ENCODE measurements at places on chromosomes 2 and 18.

DNA sequence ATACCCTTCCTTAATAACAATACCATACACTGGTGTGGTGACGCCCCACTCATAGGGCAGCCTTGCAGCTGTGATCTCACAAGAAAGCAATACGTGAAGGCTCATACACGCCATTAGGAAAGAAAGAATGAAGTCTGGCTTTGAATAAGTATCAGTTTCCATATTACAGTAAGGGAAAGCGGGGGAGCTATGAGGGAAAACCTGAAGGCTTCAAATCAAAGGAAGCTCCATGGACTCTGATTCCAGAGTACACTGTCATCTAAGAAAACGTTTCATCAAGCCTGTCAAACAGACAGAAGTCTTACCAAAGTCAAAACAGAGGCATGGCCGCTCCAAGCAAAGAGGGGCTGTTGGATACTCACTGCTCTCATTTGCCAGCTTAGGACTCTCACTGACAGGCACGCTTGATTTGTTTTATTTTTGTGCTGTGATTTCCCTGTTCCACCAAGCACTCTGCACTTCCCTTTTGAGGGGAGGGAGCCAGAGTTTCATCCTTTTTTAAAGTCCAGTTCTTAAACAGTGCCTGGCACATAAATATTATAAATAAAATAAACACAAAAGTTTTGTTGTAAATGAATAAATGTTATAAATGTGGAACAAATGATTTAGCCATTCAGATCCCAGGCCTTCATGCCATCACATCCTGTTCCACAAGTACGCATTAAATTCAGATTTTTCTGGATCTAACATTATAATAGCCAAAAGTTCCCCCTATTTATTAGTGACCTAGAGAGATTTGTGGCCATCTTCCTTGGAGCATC is 221.2 kb downstream of the PIEZO2 start:
- DNase-seq = no peak

DNA sequence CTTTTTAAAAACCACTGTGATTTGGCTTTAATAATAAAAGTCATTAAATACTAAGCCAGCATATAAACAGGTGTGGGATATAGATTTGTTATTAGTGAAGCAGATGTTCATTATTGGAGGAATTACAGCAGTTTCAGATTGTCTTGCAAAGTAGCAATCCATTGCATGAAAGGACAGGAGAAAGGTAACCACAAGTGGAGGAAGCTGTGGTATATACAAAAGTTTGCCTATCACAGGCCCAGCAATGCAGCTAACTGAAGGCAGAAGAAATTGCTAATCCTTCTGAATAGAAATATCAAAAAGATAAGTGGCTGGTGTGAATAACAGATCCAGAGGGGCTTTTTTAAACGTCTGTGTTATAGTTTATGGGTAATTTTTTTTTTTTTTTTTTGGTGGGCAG is 199.4 kb downstream of the ZNF385B start:
- no peak for DNase-seq

- DNase-seq = no peak
These were observed 302.7 kb upstream of the ZC3H15 start for GRCh38 chr2:186183406-186183805.

- peak; percentile 8 for DNase-seq
These were observed 56.7 kb downstream of the ABCB11 start for GRCh38 chr2:168974428-168974827.

- DNase-seq = no peak
These were observed 128.7 kb downstream of the TPO start for GRCh38 chr2:1541819-1542475.

DNA sequence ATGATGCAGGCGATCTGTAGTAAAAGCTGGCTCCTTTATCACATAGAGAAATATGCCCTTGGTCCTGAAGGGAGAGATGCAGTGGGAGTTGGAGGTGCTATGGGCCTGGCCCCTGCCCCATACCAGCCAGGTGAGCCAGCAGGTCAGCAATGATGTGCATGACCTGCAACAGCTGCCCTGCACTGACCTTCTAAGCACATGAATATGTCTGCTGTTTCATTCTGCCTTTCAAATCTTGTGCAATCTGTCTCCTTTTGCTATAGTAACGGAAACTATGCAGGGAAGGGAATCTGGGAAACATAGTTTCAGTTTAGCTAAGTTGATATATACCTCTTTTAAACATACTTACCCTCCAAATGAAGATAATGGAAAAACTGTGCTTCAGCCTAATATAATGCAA is 235.2 kb downstream of the TDRD15 start:
- no peak for DNase-seq

- no peak for DNase-seq
These were observed 37.1 kb downstream of the EVA1A start for GRCh38 chr2:75523313-75524275.

GRCh38 chr18:68449292-68449691 is 265.6 kb downstream of the TMX3 start:
- no peak for DNase-seq

GRCh38 chr2:172672114-172672513 is 63.5 kb upstream of the RAPGEF4 start:
- DNase-seq = no peak

DNA sequence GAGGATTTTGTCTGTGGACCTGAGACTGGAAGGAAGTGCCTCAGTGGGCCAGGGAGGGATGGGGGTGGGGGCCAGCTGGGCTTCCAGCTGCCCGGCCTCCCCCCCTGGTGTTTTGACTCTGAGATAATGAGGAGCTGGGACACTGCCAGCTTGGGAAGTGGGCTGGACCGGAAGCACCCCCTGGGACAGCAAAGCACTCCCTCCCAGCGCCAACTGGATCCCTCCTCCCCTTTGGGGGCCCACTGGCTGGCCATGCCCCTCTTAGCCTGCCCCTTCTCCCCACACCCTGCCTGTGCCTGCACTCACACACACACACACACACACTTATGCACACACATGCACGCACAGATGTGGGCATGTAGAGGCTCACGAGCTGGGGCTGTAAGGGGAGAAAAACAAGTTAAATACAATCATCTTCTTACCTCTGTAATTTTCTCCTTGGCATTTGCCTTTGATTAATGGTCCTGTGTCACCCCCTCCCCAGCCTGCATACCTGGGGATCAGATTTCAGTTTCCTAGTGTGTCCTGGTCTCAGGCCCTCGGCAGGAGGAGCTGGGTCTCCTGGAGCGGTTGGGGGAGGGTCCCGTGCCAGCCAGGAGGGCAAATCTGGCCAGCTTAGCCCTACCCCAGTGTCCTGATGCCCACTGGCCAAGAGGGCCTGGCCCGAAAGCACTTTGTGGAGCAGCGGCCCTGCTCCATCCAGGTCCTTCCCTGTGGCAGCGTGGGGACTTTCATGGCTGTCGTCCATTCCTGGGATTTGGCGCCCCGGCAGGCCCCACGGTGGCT is 3.6 kb downstream of the ITM2C start:
- peak; percentile 73 for DNase-seq

- DNase-seq = peak; percentile 96
These were observed 47.0 kb downstream of the TNFRSF11A start for GRCh38 chr18:62372156-62372555.

- no peak for DNase-seq
These were observed 15.6 kb downstream of the RPRD1A start for GRCh38 chr18:36051760-36052159.

DNA sequence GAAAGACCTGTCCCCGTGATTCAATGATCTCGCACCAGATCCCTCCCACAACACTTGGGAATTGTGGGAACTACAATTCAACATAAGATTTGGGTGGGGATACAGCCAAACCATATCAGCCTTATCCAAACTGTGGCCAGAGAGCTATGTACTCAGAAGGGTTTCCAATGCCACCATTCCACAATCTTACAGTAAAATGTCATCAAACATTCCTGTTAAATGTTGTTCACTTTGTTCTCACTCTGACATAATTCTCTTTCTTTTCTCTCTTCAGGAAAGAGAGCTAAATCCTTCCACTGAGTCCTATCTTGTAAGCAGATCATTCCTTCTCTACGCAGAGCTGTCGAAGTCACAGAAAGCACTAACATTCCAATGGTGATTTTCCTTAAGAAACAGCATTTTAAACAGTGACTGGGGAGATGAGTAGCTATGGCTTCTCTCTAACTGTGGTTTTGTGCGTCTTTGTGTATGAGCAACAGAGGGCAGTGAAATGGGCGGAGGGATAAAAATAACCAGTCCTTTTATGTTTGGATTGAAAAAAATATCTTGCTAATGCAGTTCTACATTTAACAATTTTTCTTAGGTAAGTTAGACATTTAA is 684.7 kb downstream of the EPHA4 start:
- DNase-seq = no peak

GRCh38 chr2:42425697-42426096 is 64.7 kb upstream of the COX7A2L start:
- DNase-seq = no peak

- no peak for DNase-seq
These were observed 579 bp downstream of the STAT4 start for GRCh38 chr2:191150230-191150599.

- DNase-seq = no peak
These were observed 18.0 kb upstream of the TUBB6 start for GRCh38 chr18:12290086-12290485.

- no peak for DNase-seq
These were observed 125.5 kb downstream of the LOXHD1 start for GRCh38 chr18:46531482-46531881.

GRCh38 chr18:76801567-76802505 is 20.5 kb upstream of the ZNF236 start:
- DNase-seq = peak; percentile 83

- no peak for DNase-seq
These were observed 53.2 kb upstream of the GPR17 start for GRCh38 chr2:127592761-127593227.

GRCh38 chr18:47100212-47100831 is 50.0 kb downstream of the HDHD2 start:
- peak; percentile 78 for DNase-seq

GRCh38 chr2:33241581-33241980 is 234.9 kb upstream of the RASGRP3 start:
- no peak for DNase-seq

DNA sequence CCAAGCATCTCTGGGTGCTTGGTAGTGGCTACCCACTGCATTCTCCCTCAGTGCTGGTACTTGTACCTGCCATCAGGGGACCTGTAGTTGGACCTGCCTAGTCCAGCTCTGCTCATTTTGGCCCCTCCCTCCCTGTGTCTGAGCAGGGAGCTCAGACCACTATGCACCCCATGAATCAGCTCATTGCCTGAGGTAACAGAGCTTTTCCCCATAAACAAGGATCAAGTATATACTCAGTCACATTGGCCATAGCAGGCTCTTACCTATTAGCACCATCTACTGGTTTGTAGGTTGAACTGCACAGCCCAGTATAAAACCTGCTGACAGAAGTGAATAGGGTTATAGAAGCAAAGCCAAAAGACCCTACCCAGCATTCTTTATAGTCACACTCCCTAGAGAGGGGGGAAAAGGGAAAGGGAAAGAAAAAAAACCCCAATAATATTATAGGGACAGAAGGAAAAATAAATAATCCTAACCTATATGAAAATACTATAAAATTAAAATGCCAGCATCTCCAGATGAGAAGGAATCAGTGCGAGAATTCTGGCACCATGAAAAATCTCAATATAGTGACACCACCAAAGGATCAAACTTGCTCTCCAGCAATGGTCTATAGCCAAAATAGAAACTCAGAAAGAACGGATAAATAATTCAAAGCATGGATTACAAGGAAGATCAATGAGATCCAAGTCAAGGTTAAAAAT is 6.9 kb upstream of the FLACC1 start:
- DNase-seq = peak; percentile 47

DNA sequence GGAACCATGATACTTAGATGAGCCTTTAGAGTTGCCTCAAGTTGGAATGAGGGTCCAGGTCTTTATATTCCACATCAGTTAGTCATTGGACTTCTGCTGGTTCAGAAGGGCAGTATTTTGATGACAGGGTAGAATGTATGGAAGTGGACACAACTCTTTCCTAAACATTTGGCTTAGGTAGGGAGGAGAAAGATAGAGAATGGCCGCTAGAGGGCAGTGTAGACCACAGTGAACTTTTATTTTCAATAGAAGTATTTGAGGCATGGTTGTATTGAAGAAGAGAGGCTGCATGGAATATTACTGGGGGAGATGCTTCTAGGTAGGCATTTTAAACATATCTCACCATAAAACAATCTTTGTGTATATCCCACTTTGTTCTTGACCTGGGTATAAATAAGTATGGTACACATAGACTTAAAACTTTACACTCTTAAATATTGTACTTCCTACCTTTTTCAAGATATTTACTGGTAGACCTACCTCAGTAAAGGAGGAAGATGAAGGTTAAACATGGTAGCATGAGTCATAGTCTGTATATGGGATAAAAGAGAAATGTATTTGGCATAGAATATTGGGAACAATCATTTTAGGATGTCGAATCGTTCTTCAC is 497.6 kb upstream of the FAM98A start:
- DNase-seq = peak; percentile 11

GRCh38 chr2:64018701-64019082 is 536 bp downstream of the VPS54 start:
- DNase-seq = peak; percentile 63

DNA sequence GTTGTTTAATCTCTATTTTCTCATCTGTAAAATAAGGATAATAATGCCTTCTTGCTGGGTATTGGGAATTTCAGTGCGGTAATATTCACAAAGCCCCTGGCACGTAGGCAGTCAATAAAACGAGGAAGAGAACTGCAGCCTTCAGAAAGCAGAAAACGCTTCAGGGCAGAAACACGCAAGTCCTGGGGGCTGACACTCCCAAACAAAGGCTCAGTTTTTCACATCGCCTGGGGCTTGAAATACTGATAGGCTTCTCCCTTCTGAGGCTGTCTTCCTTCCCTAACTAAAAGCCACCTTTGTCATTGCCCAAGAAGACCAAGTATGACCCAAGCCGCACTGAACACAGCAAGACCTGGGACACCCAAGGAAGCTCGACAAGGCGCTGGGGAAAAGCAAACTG is 32.4 kb downstream of the TMEM177 start:
- no peak for DNase-seq

DNA sequence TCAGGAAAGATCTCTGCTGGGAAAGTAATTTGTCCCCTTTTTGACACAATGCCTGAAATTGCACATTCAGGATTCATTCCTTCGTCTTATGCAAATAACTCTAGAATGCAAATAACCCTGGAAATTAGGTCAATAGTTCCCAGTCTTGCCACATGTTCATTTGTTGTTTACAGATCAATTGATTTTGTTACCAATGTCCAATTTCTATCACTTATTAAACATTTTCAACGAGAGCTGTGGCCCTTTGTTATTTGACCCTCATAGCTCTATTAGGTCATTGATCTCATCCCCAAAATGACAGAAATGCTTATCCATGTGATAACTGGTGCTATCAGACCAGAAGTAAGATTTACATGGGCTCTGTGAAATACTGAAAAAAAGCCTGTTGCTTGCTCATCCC is 275.3 kb upstream of the REG3G start:
- DNase-seq = no peak

DNA sequence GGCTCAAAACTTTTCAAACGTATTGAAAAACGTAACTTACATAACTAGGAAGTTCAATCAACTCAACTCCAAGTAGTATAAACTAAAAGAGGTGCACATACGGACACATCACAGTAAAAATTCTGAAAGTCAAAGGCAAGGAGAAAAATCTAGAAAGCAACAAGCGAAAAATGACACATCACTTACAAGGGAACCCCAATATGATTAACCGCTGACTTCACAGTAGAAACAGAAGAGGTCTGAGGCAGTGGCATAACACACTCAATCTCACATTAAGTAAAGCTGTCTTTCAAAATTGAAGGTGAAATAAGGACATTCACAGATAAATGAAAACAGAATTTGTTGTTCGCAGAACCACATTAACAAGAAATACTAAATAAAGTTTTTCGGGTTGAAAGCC is 32.7 kb downstream of the PPP4R1 start:
- DNase-seq = no peak

- no peak for DNase-seq
These were observed 39.8 kb downstream of the TMEM18 start for GRCh38 chr2:637406-637776.

GRCh38 chr2:215677481-215677880 is 241.6 kb upstream of the FN1 start:
- DNase-seq = no peak

Measured in NCI-H69 (cell line).